ENCODE measurements at places on chromosomes 12 and 14.

- no peak for DNase-seq
These were observed 57.6 kb downstream of the CCDC59 start for GRCh38 chr12:82300611-82301010.

DNA sequence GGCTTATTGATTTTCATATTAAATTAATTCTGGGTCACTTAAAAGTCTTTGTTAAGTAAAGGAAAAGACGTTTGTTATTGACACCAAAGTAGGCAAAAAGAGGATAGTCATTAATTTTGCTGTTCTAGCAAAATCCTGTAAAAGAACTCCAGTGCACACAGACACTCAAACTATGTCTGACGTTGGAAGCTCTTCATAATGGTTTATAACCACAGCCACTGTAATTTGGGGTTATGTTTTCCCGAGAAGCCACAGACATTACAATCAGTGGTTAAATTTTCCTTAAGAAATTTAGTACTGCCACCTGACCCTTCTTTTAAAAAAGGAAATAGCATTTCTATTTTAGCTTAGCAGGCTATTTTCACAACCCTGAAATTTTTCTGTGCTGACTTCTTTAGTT, 267.5 kb downstream of the CCDC91 start:
- DNase-seq, result no peak

- no peak for DNase-seq
These were observed 3.2 kb upstream of the C14orf180 start for GRCh38 chr14:104576232-104576969.

DNA sequence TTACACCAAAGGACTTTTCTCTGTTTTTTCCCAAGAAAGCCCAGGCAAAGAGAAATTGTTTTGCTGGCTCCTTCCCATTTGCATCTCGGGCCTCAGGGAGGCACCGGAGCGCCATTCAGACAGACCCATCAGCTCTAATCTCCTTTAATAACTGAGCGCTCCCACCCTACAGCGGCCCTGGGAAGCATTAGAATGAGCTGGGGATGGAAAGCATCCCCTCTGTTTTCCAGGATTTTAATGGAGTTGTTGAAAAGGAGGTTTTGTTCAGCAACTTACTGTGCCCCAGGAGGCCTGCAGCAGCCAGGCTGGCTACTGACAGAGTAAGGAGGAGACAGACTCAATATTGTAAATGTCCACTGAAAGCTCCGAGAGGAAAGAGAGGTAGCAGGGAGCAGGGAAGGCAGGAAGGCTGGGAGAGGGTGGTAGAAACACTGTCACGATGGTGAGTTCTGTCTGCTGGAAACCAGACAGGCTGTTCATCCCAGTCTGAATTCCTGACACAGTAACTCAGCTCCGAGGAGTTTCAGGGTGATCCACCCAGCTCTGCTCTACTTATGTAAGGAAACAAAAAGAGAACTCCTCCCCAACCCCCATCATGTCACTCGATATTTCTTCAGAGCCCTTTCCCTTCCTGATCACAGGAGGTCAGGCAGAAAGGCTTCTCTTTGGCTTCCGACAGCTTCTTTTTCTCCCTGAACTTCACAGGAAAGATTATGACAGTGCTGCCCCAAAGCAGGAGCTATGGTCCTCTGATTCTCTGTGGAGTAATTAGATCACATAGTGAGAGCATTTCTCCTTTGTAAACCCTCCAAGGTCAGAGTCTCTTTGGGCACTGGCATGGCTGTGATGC, 62.5 kb upstream of the TMEM132D start:
- DNase-seq, result no peak

DNA sequence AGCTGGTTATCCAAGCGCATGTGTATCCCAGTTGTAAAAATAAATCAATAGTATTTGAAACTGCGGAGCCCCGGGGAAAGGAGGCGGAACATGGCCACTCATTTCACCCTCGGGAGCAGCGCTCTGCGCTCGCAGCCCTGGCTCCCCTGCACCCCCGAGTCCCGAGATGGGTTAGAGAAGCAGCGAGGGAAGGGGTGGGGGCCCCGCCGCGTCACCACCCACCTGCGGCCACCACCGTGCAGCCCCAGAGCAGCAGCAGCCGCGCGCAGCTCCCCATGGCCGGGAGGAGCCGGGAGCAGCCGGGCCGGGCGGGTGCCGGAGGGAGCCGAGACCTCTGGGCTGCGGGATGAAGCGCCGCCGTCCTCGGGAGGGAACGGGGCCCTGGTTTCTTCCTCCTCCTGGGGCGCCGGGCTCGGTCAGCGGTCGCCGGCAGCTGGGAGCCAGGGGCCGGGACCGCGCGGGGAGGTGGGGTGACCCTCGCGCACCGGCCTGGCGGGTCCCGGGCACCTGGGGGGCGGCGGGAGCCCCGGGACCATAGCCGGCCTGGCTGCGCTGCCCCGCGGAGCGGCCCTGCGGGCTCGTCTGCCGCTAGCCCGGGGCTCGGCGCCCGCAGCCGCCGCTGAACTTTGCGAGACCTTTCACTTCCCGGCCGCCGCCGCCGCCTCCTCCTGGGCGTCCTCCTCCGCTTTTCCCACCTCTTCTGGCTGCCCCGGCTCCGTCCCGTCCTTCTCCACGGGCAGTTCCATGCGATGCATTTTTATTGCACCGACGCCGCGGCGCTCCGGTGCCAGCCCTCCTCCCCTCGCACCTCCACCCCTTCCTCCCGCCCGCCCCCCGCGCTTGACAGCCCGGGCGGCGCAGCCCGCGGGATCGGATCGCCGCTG, at the start of gene NTN4:
Gene NTN4, minus strand, starts transcription at position 732 of the 884 bp plus-strand sequence. Its CDS starts 455 bp downstream, at position 277.
- no peak for DNase-seq

- no peak for DNase-seq
These were observed 913.9 kb upstream of the SEL1L start for GRCh38 chr14:82447586-82447985.

DNA sequence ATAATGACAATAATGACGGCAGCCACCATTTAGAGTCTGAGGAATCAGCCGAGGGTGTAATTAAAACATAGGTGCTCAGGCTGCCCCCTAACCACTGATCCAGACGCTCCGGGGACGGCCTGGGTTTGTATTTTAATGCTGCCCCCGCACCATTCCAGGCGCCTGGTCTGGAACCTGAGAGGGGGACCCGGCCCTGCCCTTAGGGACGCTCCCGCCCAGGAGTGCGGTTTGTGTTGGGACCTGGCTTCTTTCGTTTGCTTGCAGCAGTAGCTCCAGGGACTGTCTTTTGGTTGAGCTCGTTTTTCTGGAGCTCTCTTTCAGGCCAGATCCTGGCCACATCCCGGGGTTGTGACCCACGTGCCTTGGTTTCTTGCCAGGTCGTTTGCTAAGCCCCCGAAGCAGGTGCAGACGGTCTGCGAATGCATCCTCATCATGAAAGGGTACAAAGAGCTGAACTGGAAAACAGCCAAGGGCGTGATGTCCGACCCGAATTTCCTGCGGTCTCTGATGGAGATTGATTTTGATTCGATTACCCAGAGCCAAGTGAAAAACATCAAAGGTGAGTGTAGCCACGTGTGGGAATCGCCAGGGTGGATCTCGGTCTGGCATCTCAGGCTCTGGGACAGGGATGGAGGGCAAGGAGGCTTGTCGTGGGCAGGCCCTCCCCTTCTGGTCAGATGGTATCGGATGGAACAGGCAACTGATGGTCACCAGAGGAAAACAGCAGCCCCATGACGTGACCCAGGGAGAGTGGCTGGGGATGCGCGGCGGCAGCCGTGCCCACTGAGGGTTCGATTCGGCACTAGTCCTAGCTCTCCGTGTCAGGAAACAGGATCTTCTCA, 63.5 kb downstream of the CCDC92 start:
- no peak for DNase-seq

- no peak for DNase-seq
These were observed 1.1 kb downstream of the SMIM10L1 start for GRCh38 chr12:11171969-11172675.

DNA sequence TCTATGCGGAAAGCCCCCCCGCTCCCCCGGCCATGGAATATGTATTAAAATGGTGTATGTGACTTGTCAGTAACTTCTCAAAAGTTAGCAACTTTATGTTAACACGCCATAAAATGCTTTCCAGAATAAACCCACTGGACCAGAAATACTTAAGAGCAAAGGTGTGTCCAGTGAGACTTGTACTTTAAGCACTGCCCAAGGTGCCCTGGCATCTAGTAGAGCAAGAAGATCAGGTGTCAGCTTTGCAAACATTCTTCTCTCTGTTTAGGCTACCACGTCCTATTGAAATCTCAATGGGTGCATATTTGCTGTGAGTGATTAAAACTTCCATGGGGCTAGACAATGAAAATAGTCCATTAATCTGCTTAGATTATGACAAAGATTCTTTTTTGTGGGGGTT, 201.2 kb downstream of the ESR2 start:
- DNase-seq, result no peak

DNA sequence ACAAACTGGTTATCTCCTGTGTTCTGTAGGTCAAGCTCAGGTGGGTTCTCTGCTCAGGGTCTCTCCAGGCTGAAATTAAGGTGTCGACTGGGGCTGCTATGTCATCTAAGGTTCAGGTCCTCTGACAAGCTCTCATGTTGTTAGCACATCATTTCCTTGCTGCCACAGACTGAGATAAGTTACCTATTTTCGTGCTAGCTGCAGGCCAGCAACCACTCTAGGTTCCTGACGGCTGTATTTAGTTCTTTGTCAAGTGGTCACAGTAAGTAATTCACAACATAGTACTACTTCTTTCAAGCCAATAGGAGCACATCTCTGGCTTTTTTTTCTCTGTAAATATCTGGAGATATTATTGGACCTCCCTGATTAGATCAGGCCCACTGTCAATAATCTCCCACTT, 169.3 kb upstream of the CAND1 start:
- no peak for DNase-seq

All from D721Med (cell line).